COR-L47 (cell line): ENCODE measurements at places on chromosomes 7 and 10.

GRCh38 chr10:82551506-82551905 is 676.5 kb downstream of the NRG3 start:
- DNase-seq = no peak

GRCh38 chr7:22653951-22654350 is 73.0 kb upstream of the IL6 start:
- DNase-seq = peak; percentile 96

DNA sequence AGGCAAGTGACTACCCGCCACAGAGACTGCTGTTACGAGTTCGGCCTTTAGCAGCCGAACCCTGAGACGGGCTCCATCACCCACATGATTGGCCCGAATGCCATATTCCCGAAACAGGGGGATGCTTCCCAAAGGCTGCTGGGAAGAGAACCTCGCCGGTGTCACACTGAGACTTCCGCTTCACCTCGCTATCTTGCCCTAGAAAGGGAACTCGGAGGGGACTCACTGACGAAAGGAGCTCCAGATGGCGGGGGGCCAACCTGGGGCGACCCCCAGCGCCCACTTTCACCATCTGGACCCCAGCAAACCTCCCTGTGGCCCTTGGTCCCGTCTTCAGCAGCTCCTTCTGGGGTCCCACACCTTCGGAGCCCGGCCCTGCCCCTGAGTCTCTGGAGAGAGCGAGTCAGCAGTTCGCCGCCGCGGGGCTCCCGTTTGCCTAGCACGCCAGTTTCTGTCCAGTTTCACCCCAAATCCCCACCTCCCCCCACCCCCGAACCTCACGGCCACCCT is 529 bp downstream of the HPS1 start:
- DNase-seq = no peak

GRCh38 chr10:73287441-73287840 is 35.0 kb upstream of the MRPS16 start:
- no peak for DNase-seq

DNA sequence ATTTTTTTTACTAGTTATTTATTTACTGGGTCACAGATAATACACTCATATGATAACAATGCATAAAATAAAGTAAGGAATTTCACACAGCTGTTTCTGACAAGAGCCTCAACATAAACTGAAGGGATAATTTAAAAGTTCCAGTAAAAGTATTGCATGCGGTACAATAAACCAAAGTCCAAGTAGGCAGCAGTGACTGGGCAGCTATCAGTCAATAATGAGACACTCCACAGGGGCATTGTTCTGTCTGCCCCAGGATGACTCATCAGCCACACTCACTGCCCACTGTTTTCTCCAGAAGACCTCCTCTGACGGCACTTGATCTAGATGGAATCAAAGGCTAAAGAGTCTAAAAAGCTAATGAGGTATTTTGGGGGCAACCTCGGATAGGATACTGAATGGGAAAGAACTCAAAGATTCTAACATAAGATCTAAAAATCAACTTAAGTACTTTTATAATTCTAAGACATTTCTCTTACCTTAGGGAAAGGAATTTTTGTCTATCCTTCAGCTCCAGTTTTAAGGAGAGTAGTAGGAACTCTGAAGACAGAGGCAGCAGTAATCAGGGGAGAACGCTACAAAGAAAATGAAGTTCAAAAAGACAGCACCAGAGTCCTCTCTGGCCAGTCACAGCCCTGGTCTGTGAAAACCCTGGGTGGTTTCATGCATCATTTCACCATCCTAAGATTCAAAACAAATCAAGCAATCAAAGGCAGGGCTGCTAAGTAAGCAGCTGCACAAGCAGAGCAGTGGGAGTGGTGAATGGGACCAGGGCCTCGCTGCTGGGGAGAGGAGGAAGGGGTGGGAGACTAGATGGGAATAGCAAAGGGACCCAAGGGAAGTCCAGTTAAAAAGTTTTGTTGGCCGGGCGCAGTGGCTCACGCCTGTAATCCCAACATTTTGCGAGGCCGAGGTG is 175.1 kb downstream of the AVL9 start:
- no peak for DNase-seq

- no peak for DNase-seq
Observed at GRCh38 chr10:124308811-124309210, 109.9 kb downstream of the OAT start.
